Osteoblast (primary cell): ENCODE measurements at places on chromosomes 12 and 14.
A peak's percentile ranks its signal among the peaks of the same experiment; 100 is the strongest.

GRCh38 chr14:99035712-99036610, 236.0 kb downstream of the BCL11B start:
- peak overlapping the region; percentile 79 for H3K27ac ChIP-seq
- no peaks in the 10 kb centered on the region for H3K36me3 ChIP-seq
- H3K4me3 ChIP-seq: peak overlapping the region; percentile 45

DNA sequence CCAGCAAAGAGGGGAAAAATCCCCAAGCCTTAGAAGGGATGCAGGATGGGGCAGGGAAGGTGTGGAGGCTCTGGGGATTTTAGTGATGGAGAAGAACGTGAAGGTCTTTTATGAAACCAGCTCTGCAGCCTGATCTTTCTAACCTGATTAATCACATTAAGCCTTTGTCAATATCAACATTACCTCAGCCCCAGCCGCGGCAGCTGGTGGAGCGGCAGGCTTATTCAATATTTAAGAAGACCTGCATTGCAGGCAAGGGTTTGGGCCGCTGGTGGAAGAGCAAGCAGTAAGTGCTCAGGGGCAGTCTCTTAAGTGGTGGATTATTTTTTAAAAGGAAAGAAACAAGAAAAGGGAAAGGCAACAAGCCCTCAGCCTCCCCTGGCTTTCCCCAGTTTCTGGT, 16.6 kb downstream of the RPH3A start:
- no peak overlapping the region for H3K4me3 ChIP-seq
- no peaks in the 10 kb centered on the region for H3K4me1 ChIP-seq
- no peak overlapping the region for H3K27ac ChIP-seq
- peaks cover 6% of the 10 kb centered on the region for H3K27me3 ChIP-seq

DNA sequence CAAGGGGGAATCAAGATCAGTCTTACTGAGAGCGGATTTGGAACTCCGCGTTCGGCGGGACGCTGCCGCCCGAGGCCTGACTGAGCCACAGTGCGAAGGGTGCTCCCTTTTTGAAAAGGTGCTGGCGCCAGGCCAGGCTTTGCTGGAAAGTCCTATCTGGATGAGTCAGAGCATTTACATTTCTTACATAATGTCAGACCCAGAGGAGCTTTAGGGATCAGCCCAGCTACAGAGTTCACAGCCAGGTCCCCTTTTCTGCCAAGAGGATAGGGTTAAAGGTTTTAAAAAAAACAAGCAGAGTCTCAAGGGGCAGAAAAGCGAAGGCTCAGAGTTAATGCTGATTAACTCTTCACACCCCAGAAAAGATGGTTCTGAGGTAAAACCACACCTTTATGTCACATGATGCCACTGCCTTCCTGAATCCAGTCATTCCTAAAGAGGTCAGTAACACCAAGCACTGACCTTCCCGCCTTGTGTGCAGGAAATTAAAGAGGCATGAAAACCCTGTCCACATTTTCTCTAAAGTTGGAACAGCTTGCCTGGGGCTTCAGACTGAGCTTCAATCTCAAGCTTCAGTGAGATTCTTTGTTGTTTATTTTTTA, 11.7 kb upstream of the FBXL14 start:
- peak overlapping the region; percentile 66 for H3K4me3 ChIP-seq
- DNase-seq: no peak
- H3K27me3 ChIP-seq: no peaks in the 10 kb centered on the region
- peaks cover 55% of the 10 kb centered on the region for H3K4me1 ChIP-seq

GRCh38 chr12:54988402-54989054, 4.0 kb upstream of the TESPA1 start:
- peaks cover 4% of the 10 kb centered on the region for H3K27me3 ChIP-seq
- H3K4me3 ChIP-seq: no peak overlapping the region
- H3K36me3 ChIP-seq: no peaks in the 10 kb centered on the region
- H3K27ac ChIP-seq: no peak overlapping the region
